ENCODE measurements at places on chromosomes 7 and 10.

DNA sequence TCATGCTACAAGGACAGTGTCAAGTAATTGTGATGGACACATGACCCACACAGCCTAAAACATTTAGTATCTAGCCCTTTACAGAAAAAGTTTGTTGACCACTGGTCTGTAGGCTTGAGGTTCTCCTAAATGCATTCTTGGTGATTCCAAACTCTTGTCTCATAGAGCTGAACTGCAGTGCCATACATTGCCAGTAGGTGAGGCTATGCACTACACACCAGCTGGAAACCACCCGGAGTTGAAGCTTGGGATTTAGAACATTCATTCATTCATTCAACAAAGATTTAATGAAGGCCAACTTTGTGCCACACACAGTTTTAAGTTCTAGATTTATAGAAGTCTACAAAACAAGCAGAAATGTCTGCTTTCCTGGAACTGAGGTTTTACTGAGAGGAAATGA, 77.3 kb upstream of the TCF7L2 start:
- DNase-seq = no peak

DNA sequence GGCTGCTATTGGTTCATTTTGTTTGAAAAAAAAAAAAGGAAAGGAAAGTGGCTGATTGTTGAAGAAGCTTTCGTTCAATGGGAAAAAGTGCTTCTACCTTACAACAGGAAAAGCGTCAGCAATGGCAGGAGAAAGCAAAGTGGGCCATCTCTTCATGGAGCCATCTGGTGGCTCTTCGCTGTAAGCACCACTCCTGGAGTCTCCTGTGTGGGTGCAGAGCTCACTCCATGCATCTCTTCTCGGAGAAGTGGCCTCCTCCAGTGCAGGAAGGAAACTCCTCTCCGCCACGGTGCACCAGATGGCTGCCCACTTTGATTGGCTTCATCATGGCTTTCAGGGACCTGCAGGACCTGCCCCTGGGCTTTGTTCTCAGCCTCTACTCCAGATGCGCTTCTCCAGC, 250.9 kb downstream of the PTEN start:
- DNase-seq = no peak

DNA sequence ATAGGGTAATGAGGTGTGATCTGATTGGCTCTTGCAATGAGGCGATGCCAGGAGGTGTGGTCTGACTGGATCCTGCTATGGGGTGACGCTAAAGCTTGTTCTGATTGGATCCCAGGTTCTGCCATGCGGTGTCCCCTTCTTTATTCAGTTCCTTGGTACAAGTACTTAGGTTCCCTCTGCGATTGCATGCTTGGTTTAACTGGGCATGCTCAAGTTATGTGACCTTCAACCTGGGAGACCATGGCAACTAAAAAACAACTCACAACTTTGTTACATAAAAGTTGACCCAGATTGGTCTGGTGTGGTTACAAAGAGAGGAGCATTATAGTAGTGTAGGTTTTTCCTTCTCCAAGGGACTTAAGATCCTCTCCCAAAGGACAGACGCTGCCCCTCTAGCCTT, 49.5 kb upstream of the DNAJC1 start:
- no peak for DNase-seq

DNA sequence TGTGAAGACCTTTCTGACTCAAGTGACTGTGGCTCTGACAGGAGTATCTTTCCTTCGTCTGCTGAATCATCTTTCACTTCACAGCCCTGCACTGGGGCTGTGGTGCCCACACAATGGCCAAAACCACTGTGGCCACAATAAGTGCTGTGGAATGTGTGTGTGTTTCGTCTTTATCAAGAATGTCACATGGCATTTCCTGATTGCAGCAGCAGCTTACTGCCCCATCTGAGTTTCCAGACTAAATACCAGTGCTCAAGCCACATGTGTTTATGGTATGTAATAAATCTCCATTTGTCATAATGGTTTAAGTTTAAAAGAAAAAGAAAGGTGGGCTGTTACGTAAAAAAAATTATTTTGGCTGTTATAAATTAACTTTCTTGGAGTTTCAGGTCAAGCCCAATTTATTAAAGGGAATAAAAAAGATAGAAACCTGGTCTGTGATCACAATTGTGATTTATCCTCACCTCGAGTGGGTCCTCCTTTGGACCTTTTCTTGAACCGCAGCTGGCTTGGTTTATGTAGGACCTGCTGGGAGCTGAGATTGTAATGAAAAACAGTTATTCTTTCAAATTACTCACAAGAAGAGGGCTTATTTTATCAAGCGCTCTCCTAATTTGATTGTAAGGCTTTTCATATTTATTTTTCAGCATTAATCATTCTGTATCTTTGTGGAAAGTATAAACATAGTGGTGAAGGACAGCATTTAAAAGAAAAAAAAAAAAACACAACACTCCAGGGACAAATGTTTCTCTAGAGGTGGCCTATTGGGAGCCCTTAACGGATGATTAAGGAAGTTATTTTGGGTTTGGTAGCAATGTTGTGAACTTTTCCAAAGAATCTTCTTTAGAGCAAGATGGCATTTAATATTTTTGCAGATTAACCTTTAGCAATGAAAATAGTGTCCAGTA, 116.2 kb downstream of the LRMDA start:
- DNase-seq = peak; percentile 62
